ENCODE measurements at places on chromosomes 5 and 9.

DNA sequence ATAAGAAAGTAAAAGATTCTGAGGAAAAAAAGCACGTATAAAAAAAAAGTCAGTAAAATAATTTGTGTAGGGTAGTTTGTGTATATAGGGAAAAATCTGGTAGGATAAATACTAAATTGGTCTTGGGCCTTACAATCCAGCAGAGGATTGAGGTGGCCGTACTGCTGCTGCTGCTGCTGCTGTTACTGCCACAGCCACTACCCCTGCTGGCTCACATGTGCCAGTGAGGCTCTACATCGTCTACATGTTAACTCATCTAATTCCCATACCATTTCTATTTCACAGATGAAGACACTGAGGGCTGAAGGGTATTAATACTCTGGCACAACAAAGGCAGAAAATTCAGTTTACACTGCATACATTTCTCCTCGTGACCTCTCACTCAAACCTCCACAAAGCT, 928.5 kb downstream of the TLE4 start:
- DNase-seq: no peak

GRCh38 chr9:114369216-114370130, 18.3 kb downstream of the AKNA start:
- no peak for DNase-seq

GRCh38 chr9:33835625-33836260, 18.8 kb downstream of the UBE2R2 start:
- DNase-seq: no peak

GRCh38 chr5:1555011-1555807, 31.4 kb upstream of the LPCAT1 start:
- DNase-seq: no peak

- DNase-seq: no peak
Measured at GRCh38 chr5:39570403-39571027, 145.7 kb upstream of the DAB2 start.

GRCh38 chr5:157188270-157188669, 7.6 kb downstream of the ITK start:
- DNase-seq: no peak

GRCh38 chr9:89592213-89592815, 12.5 kb upstream of the GADD45G start:
- no peak for DNase-seq

GRCh38 chr9:109248133-109248581, 72.7 kb downstream of the EPB41L4B start:
- no peak for DNase-seq

DNA sequence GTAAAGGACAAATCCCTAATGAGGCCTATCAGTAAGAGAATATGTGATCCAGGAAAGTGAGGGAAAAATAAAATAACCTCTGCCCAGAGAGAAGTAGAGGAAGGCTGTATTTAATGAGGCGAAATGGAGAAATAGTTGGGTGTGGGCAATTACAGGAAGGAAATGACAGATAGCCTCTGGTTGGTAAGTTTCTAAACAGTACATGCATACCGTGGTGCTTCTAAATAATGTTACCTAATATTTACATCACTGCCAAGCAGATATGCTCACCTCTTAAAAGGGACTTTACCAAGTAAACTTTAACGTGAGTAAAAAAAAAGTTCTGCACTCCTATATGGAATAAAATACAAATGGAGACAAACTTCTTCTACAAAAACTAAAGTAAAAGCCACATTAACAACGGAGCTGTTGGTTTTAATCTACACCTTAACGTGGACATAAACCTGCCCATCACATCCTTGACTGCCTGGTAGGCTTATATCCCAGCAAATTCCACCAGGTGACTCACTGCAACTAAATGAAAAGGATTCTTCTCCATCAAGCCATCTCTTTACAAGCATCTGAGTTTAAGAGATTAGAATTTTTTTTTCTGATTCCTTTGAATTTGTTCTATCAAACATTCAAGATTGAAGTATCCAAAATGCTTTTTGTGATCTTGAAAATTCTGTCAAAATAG, 12.4 kb downstream of the NFIL3 start:
- no peak for DNase-seq

GRCh38 chr9:135146766-135147473, 59.5 kb downstream of the OLFM1 start:
- DNase-seq: no peak

DNA sequence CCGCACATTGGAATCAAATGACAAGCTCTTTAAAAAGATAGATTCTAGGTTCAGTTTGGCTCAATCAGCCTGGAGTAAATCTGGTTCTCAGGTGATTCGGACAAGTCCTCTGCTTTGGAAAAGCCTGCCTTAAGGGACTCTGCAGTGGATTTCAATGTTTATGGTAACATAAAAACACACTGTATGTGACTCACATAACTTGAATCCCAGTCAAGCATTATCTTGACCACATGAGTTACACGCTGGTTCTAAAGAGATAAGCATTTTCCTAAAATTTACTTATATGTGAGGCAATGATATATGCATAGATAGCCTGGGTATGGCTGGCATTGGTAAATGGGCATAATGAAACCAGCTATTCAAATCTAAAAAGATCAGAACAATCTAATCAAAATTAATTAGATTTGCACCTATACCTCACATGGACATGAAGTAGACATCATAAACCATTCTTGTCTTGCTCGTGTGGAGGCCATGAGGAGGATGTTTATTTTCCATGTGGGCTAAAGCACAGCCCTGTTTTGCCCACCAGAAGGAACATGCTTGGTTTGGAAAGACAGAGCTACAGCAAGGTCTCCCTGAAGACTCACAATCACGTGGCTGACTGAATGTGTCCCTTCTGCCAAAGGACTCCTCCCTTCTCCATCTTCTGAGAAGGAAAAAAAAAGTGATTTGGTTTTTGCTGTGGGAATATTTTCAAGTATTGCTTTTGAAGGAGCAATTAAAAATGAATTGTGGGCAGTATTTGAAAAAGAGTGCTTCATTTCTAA, 351.7 kb downstream of the DIRAS2 start:
- DNase-seq: no peak

GRCh38 chr5:40559306-40559705, 120.4 kb upstream of the PTGER4 start:
- no peak for DNase-seq

- DNase-seq: no peak
Measured at GRCh38 chr5:85985167-85985566, 632.6 kb upstream of the COX7C start.

- no peak for DNase-seq
Measured at GRCh38 chr9:14466828-14467227, 152.9 kb upstream of the NFIB start.

- no peak for DNase-seq
Measured at GRCh38 chr5:171713152-171713551, 72.5 kb upstream of the SMIM23 start.

DNA sequence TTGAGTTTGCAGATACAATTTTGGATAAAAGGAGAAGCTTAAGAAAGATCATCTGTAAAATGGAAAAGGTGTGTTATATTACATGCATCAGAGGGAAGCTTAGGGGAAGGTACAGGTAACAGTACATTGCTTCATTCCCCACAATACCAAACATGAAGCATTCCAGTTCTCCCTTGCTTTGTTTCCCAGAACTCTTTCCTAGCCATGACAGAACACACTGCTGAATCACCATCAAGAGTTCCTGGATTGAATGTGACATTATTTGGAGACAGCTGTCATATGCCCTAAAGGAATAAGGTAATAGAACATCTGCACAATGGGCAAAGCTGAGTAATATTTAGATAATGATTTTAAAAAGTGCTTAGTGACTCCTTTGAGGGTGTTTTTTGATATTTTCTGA, 303.5 kb upstream of the ST8SIA4 start:
- no peak for DNase-seq

GRCh38 chr5:78927657-78928282, 57.3 kb downstream of the ARSB start:
- DNase-seq: peak; percentile 61

- DNase-seq: no peak
Measured at GRCh38 chr5:6402939-6403338, 24.6 kb upstream of the MED10 start.

DNA sequence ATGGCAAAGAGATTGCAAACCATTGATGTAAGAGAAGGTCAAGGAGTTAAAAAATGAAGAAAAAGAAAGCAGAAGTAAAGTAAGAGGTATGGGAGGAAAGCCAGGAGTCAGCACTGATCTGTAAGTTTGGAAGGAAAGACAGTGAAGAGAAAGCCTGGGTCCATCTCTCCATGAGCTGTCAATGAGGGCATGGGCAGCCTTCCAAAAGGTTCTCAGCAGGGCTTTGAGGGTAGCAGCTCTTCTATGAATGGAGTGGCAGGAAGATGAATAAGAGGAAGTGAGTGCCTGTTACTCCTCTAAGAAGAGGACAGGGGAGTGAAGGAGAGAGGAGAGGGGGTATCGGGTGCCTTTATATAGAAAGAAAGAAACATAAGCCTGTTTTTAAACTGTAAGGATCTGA, 97.1 kb downstream of the ADCY2 start:
- DNase-seq: no peak

- no peak for DNase-seq
Measured at GRCh38 chr5:171984748-171985419, 21.6 kb downstream of the FBXW11 start.

DNA sequence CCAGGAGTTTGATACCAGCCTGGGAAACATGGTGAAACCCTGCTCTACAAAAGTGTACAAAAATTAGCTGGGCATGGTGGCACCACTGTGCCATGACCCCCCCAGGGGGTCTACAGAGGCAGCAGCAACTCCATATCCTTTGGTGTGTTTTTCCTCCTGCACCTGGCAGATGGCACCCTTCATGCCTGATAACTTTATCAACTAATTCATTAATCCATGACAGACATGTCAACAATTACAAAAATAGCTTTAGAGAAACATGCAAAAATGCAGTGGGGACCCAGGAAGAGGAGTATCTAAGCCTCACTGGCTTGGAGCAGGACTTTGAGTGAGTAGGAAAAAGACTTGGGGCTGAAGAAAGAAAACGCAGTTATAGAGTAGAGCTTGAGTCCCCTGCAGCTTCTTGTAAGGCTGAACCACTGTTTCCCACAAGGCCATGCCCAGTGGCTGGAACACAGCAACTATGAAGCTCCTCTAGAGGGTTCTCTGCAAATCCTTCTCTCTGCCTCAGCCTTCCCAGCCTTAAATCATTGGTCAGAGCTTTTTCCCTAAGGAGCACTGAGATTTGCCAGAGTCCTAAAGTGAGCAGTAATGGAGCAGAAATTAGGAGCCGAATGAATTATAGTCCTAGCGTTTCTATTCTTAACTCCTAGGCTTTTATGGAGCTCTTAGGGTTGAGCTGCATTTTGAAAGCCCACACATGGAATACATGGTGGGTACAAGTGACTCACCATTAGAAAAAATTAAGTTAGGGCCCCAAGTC, 25.5 kb upstream of the B4GALT1 start:
- DNase-seq: no peak

GRCh38 chr5:15966651-15967050, 212.9 kb downstream of the MARCHF11 start:
- DNase-seq: no peak

DNA sequence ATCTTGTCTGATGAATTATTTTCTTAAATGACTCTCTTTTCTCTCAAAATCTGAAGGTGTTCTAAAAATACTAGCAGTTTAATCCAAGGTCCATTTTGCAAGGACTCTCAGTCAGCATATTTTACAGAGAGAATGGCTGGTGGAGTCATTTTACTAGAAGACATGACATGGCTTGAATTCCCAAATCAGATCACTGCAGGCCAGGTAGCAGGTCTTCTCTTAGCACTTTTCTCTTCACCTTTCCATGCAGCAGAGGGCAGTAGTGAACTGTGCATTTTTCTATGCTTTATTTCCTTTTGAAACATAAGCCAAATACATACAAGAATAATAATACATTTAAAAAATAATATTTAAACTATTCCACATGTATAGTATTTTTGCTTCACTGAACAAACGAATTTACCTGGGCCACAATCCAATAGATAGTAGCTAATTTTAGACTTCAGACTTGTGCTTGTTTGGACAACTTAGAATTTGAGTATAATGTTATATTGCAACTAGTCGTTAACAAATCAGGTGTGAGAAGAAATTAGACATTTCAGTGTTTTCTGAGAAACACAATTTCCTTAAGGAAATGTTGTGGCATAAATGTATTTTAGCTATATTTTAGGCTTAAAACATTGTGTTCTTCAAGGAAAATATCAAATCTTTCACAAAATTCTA, 289.4 kb upstream of the DAB2 start:
- DNase-seq: peak; percentile 52

GRCh38 chr5:103847060-103847459, 284.5 kb upstream of the NUDT12 start:
- no peak for DNase-seq

DNA sequence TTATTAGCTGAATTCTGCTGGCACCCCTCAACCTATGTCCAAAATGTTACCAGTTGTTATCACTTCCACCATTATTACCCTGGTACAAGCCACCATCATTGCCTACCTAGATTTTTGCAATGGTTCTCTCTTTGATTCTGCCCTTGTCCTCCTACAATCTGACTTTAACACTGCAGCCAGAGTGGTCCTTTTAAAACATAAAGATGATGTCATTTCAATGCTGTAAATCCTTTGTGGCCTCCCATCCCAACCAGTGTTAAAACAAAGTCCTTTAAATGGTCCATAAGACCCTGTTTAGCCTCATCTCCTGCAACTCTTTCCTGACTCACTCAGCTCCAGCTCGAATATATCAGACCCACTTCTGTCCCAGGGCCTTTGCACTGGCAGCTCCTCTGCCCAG, 54.9 kb upstream of the FSTL4 start:
- no peak for DNase-seq

DNA sequence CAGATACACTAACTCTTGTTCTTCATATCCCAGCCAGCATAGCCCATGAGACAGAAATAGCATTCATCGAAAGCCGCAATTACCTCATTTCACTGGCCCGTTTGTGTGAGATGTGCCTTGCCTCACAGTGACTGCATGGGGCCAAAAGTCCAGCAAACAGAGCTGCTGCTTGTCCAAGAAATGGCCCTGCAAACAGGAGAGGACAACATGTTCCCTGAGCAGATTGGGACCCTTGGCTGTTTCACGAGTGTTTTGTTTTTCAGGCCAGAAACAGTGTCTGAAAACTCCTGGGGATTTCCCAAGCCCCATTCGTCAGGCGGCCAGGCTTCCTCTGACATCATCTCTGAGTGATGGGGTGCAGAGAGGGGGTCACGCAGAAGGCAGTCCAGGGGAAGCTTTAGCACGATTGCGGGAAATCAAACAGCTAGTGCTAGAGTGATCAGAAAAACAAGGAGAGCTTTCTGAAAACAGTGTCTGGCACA, 503.6 kb upstream of the PAPPA start:
- DNase-seq: no peak

DNA sequence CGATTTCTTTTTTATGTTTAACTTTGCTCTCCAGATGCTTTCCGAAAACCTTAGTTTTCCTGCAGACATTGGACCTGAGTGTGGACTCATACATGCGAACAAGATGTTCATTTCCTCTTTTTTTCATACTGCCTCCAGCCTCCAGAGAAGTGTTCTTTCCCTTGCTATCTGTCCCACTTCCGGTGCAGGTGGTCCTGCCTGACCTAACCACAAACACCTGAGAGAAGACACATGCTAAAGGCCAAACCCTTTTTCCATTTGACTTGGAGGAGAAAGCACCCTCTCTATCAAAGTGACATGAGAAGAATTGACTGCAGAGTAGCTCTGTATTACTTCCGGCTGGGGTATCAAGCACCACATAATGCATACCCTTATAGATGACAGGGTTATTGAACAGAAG, 334.0 kb downstream of the ARHGEF28 start:
- DNase-seq: no peak

GRCh38 chr5:167392240-167392639, 899.2 kb upstream of the WWC1 start:
- no peak for DNase-seq

GRCh38 chr9:75333624-75334023, 245.3 kb downstream of the OSTF1 start:
- DNase-seq: no peak
